ENCODE measurements at places on chromosomes 3 and 15.

DNA sequence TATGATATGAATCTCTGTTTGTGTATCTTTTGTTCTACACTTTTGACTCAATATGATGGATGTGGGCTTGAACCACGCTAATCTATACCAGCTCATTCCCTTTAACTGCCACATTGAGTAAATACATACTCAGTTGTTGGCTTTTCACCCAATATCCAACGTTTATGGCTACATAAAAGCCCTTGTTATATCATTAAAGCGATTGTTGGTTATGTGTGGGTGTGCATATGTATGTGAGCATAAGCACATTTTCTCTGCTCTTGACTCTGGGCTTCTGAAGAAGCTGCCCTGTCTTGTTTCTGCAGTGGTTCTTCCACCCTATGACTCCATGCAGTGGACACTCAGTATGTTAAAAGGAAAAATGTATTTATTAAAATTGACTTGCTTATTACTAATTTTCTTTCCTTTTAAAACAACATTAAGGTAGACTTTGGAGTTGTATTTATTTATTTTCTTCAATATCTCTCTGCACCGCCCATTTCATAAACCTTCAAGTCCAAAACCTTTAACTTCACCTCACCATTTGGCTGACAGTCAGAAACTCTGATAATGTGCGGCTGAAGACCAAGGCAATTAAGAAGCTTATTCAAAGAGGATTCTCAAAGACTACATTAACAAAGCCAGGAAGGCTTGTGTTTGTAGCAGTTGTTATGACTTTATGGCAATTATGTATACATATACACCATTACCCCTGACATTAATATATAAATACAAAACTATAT is 156.1 kb downstream of the THRB start:
- no peak for DNase-seq

- no peak for DNase-seq
These were observed 143.0 kb upstream of the CTDSPL start for GRCh38 chr3:37718632-37719031.

DNA sequence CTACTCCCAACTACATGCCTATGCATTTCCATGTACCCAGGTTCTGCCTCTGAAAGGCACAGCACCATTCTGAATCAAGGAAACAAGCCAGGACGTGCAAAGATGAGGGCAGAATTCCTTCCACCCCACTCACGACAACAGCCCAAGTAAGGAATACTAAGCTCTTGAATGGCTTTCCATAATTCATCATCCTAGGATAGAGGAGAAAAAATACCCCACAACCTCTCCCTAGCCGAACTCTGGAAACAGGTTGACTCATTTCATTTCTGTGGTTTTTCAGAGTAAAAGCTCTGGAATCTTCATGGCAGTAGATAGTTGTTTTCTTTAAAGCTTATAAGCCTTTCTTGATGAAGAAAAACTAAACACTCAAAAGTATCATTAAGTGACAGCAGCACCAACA is 77.8 kb downstream of the PDZRN3 start:
- no peak for DNase-seq

DNA sequence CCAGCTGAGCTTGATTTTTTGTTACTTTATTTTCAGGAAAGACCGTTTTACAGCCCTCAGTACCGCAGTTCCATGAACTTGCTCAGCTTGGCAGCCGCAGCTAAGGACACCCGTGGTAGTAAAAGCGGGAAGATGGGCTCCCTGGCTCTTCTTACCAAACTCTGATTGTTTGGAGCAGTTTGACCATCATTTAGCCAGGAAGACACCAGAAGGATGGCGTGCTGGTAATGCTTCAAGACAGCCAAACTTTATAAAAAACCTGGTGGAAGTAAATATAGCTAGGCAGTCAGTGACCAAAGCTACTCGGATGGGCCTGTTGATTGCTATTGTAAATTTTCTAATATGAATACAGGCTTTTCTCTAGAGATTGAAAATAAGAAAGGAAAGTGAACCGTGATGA is 28.9 kb downstream of the POLR2M start:
- no peak for DNase-seq

DNA sequence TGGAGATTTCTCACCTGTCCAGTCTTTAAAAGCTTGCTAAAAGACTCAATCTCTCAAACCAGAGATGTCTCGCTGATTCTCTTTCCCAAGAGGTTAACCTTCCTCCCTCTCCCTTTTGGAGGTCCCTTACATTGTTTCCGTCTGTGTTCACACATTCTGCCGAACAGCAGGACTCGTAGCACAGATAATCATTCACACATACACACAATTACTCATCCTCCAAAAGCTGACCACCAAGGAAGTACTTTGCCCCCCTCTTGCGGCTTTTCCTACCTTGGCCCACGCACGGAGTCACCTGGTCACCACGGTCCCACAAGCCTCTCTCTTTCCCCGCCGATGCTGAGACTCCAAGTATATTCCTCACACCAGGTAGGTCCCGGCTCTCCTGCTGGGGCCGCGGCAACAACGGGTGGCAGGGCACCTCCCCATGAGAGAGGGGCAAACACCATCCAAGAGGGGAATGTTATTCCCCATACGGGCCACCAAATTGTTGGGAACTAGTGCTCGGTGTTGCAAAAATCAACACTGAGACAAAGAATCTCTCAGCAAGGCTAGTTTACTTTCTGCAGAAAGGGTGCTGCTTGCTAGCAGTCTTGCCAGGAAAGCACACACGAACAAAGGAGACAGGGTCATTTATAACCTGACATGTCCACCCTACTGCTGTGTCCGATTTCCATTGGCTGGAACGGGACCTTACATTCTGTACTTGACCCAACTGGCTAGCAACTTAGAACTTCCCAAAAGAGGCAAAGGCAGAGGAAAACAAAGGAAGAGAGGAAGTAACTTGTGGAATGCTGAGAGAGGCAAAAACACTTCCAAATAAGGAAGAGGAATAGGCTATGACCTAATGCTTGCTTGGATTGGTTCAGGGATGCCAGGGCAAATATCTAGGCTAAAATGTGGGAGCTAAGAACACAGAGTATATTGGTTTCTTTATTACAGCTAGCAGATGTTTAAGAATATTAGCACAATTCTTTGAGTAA is 102.1 kb upstream of the NECTIN3 start:
- DNase-seq, result no peak

- no peak for DNase-seq
These were observed 856 bp downstream of the ABCF3 start for GRCh38 chr3:184186902-184187207.

DNA sequence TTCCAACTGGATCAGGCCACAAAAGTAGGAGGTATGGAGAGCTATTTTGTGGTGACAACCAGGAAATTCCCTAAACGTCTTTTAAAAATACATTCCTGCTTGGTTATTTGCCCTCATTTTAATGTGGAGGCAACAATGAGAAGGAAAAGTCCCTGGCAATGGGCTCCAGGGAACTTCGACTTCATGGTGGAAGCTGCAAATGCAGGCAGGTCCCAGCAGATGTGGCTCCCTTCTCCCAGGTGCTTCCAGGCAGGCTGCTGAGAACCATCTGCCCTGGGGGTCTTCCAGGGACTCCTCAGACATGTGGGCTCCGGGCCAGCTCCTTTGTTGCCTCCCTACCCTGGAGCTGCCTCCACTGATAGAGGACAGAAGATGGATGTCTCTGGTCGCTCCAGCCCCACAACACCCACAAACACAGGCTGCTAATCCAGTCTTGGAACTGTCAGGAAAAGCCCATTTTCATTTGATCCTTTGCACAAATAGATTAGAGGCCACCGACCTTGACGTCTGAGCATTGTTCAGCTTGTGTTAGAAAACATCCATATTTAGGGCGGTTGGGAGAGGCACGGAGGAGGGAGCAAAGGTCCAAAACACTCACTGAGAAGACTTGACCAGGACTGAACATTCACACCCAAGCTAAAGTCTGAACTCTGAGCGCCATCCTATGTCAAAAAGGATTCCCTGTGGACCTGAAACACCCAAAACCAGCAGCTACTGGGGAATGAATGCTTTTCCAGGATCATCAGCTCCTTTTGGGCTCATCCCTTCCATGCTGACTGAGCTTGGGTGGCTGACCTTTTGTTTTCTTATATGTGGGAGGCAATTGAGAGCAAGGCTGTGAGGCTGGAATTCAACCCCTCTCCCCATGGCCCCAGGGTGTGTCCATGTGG is 30.2 kb upstream of the SLCO2A1 start:
- DNase-seq, result no peak

- no peak for DNase-seq
These were observed 80.1 kb upstream of the CHRM5 start for GRCh38 chr15:33888176-33888575.

- no peak for DNase-seq
These were observed 23.8 kb upstream of the TRAK1 start for GRCh38 chr3:42067326-42067725.

DNA sequence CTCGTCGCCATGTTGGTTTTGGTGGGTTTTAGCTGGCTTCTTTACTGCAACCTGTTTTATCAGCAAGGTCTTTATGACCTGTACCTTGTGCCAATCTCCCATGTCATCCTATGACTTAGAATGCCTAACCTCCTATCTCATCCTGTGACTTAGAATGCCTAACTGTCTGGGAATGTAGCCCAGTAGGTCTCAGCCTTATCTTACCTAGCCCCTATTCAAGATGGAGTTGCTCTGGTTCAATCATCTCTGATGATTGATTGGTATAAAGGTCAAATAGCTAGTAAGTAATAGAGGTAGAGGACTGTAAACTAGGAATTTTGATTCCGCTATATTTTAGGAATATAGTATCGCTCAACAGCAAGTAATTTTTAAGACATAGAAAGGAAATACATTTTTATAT is 1.3 kb upstream of the ACKR2 start:
- DNase-seq, result no peak

DNA sequence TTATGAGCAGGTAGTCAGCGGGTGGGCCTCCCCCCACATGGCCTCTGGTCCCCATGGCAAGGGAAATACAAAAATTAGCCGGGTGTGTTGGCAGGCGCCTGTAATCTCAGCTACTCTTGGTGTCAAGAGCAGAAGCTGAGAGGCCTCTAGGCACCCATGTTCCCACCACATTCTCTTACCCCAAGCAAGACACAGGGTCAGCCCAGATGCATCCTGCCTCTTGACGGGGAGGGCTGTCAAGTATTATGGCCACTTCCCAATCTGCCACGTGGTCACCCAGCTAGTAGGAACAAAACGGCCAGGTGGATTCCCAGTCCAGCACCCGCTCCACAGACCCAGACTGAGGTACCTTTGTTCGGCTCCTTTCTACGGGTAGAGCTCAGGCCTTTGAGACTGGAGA is 16.2 kb upstream of the SLC6A6 start:
- no peak for DNase-seq

DNA sequence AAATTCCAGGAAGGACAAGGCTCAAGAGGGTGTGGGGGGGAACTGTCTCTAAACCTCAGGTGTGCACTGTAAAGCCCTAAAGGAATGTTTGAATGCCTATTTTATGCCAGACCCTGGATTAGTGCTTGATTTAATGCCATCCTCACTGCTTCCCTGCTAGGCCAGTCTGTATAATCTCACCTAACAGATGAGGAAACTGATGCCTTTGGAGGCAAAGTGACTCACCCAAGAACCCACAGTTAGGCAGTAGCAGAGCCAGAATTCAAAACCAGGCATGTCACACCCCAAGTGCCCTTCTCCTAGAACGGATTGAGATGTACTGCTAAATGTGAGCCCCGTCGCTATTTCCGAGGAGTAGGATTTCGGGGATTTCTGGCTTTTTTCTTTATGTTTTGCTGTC is 7.8 kb downstream of the CAMK1 start:
- no peak for DNase-seq

DNA sequence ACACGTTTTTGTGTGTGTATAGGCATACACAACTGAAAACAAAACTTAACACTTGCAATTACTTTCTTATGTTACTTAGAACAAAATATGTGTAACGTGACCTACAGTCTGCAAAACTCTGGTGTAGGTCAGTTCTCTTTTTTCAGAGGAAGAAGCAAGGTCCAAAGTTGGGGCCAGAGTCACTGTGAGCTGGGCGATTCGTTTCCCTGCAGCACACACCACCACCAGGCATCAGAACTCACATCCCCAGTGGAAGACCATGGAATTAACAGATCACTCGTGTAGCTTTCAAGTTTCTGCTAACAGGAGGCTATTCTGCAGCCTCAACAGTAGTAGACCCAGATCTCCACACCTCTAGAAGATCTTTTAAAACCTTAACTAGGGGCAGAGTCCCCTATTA is 25.8 kb downstream of the ANP32A start:
- DNase-seq, result no peak

- no peak for DNase-seq
These were observed 647.2 kb upstream of the BCHE start for GRCh38 chr3:166484470-166484869.

GRCh38 chr3:123941121-123941520 is 19.9 kb downstream of the CCDC14 start:
- no peak for DNase-seq

DNA sequence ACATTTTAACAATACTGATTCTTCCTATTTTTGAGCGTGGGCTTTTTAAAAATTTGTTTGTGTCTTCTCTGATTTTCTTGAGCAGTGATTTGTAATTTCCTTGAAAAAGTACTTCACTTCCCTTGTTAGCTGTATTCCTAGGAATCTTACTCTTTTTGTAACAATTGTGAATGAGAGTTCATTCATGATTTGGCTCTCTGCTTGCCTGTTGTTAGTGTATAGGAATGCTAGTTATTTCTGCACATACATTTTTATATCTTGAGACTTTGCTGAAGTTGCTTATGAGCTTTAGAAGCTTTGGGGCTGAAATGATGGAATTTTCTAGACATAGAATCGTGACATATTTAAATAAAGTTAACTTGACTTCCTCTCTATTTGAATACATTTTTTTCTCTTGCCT is 582.8 kb upstream of the BCHE start:
- DNase-seq, result no peak

DNA sequence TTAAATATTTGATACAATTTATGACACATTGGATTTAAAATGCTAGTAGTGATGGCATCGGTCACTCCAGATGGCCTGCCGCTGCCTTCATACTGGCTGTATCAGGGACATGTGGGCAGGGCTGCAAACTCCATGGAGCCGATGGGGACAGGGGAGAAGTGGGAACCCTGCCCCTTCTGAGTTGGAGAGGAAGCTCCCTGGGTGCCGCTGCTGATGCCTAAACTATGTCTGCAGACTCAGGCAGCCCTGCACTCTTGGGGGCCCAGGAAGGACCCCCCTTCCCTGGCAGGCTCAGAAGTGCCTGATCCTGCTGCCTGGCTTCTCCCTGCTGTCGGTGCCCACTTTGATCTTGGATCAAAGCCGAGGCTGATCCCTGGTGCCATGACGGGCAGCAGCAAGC is 1522.1 kb downstream of the OTOL1 start:
- DNase-seq, result no peak

DNA sequence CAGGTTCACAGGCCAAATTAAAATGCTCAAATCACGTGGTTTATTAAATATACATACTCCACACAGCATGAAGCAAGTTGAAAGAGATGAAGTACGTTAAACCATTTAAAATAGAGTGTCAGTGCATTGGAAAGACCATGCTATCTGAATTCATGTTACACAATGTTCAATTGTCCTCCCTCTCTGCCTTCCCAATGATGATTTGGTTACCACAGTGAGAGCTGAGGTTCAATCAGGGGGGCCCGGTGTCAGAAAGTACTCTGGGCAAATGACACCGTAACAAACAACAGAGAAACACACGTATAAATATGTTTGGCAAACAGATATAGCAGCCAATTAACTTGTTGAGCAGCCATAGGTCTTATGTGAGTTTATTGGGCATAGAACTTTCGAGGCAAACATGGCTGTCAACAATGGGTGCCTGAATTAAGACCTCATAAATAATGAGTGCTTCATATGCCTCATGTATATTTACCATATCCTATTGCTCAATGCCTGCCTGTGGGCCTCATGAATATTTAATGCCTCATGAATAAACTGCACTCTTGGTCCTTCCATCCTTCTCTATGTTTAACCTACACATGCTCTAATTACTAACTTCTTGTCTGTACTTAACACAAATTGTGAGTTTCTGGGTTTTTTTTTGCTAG is 641.5 kb downstream of the PLOD2 start:
- no peak for DNase-seq

- no peak for DNase-seq
These were observed 11.3 kb downstream of the ADAM10 start for GRCh38 chr15:58738046-58738707.
